ENCODE measurements at places on chromosomes 7 and 10.
A peak's percentile ranks its signal among the peaks of the same experiment; 100 is the strongest.

- DNase-seq, result no peak
Observed at GRCh38 chr7:22607180-22607579, 107.2 kb upstream of the STEAP1B start.

- no peak for DNase-seq
Observed at GRCh38 chr7:117750612-117751563, 122.4 kb downstream of the CTTNBP2 start.

DNA sequence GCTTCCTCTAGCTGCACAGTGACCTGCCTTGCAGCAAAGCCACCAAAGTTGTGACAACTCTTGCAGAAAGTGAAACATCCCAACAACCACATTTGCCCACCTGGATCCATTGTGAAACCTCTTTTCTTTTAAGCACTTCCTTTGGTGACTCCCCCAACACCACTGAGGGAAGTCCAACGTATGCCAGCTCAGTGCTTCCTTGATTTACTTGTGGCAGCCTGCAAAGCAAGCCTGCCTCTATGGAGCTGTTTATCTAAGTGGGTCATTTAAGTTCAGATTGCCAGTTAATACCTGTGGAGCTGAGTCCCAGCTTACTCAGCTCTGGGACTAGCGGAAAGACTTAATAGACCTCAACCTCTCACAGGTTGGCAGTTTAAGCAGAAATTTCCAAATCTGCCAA is 230.8 kb upstream of the GHITM start:
- no peak for DNase-seq

DNA sequence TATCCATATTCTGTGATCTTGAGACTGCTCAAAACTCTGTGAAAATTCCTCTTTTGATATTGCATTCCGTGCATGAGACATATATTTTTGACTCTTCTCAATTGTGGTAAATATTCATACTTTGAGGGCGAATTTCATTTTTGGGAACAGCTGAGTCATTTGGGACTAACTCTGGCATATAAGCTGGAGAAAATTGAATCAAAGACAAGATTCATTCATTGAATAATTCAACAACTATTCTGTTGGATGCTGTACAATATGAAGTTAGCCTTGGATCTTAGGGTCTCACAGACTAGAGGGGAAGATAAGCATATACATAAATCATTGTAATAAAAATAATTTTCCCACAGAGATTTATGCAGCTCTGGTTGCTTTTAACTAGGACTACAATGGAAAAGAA is 183.2 kb upstream of the NEBL start:
- DNase-seq, result no peak

GRCh38 chr7:128867241-128867640 is 4.6 kb downstream of the ATP6V1F start:
- no peak for DNase-seq

- DNase-seq, result no peak
Observed at GRCh38 chr10:46545861-46546590, 10.4 kb downstream of the GPRIN2 start.

DNA sequence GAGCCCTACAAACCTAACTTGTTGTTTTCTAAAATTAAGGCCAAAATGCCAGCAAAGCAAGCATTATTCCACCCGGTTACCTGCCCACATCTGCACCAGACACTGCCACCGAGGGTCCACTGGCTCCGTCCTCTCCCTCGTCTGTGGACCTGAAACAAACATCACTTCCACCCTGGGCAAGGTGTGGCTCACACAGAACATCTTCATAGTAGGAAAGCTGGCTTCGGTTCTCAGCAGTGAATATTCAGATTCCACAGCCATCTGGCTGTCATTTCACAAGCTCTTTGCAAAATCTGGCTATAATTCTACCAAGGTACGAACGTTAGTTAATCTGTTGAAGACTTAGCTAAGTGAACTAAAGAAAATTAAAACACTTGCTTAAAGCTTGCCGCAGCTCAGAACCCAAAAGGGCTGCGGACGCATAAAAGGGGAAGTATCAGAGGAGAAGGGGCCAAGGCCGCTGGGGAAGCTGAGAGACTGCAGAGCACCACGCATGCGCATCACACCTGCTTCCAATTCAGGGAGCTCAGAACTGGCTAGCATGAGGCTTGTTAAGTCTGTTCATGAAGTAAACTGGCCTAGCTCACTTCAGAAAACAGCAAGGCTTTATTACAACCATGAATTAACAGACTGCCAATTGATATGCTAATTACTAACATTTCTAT is 46.1 kb downstream of the PTPRN2 start:
- DNase-seq, result peak; percentile 16

DNA sequence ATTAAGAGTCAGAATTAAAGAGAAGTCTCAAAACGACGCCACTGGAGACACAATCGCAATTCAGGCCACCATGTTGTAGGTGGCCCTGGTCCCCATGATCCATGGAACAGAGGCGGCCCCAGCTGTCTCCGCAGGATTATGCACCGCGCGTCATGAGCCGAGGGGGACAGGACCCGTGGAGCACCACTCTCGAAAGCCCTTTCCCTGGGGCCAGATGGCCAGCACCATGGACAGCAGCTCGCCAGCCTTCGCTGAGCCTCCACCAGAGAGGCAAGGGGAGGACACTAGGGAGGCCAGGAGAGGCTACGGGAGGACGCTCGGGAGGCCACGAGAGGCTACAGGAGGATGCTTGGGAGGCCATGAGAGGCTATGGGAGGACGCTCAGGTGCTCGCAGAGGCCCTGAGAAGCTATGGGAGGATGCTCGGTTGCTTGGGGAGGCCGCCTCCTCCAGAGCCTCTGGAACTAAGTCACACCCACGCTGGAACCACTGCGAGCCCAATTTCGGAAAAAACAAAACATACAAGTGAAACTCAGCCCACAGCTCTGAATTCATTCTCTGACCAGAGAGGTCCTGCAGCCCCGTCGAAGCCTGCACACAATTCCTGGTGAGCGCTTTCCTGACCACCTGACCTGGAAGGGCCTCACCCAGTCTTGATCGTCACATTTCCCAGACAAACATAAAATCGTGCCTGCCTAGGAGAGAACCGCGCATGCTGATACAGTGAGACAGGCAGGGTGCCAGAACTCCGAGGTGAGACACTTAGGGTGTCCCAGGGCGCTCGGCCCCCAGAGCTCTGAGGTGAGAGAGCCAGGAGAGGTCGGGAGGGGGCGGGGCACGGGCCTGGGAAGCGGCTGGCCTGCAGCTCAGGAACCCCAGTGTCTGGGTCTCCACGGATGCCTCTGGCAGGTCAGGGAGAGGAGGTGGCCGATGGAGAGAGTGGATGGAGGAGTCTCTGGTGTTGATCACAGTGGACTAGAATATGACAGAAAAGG is 224.4 kb downstream of the PTPRN2 start:
- DNase-seq, result no peak

DNA sequence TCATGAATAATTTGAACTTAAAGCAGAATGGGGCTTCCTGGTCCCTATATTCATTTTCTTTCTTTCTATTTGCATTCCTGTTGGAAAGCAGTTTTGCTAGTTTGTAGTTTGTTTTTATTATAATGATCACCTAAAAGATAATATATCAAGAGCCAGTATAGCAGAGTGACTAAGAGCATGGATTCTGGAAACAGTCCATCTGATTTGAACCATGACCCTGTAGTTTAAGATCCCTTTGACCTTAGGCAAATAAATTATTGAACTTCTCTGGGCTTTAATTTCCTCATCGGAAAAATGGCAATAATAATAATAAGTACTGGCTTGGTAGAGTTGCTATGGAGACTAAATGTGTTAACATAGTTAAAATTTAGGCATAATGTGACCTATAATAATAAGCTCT is 76.1 kb downstream of the DGKB start:
- DNase-seq, result no peak

- DNase-seq, result no peak
Observed at GRCh38 chr7:157352516-157352915, 15.7 kb downstream of the DNAJB6 start.

DNA sequence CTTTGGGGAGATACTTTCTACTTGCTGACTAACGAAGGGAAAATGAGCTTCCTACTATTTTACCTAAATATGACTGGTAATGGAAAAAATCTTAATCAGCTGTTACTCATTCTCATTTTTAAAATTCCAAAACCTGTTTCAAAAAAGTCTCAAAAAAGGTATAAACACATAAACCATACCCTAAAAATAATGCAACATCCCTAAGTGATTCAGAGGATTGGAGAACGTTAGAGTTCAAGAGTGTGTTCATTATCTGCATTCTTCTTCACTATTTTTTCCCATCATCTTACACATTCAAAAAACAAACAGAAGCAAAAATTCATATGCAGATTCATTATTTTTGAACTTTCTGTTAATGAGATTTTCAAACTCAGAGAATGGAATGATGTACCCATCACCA is 150.4 kb upstream of the GNAI1 start:
- no peak for DNase-seq

DNA sequence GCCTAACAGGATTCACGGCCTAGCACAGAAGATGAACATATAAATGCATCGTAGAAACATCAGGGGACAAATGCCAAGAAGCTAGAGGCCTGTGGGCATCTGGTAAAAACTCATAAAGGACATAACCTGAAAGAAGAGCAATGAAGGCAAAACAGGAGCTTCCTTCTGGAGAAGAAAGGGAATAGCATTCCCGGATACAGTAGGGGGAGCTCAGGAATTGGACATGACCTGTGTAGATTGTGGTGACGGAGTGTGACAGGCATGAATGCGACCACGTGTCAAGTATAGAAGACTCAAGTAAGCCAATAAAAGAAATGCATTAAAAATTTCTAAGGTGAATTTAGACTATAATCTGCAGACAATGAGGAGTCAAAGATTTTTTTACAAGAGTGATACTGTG is 270.1 kb downstream of the AGMO start:
- DNase-seq, result no peak

GRCh38 chr7:96747418-96747940 is 37.8 kb upstream of the SEM1 start:
- no peak for DNase-seq

GRCh38 chr10:14838582-14839304 is 637 bp downstream of the HSPA14 start:
- DNase-seq, result no peak

DNA sequence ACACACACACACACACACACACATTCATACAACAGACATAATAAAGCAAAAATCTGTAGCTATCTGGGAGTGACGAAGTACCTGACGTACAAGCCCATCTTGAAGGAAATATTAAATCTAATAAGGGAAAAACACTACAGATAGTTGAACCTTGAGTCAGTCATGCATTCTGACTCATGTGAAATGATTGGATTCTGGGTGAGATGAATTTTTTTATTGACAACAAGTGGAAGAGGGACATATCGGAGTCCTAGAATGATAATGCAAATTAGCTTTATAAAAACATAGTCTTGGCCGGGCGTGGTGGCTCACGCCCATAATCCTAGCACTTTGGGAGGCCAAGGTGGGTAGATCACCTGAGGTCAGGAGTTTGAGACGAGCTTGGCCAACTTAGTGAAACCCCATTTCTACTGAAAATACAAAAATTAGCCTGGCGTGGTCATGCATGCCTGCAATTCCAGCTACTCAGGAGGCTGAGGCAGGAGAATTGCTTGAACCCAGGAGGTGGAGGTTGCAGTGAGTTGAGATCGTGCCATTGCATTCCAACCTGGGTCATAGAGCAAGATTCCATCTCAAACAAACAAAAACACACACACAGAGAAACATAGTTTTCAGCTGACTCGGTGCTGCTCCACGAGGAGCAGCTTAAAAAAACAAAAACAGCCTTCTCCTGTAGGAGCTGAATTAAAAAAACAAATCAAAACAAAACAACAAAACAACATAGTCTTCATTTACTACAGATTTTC is 154.4 kb upstream of the MKLN1 start:
- DNase-seq, result no peak

DNA sequence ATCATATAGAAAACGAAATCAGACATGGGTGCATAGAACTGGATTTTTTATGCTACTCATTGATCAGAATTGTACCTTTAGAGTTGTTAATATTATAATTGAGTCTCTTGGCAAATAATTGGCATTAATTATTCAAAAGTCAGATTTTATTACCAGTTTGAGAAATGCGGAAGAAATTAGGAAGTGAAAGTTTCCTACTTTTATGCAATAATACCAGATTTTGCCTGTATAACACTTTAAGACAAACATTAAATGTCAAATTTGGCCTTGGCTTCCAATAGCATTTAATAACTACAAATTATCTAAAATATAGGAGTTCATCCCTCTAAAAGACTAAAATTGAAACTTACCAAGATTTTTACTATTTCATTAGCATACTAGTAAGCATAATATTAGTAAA is 6.8 kb upstream of the TFEC start:
- DNase-seq, result no peak

DNA sequence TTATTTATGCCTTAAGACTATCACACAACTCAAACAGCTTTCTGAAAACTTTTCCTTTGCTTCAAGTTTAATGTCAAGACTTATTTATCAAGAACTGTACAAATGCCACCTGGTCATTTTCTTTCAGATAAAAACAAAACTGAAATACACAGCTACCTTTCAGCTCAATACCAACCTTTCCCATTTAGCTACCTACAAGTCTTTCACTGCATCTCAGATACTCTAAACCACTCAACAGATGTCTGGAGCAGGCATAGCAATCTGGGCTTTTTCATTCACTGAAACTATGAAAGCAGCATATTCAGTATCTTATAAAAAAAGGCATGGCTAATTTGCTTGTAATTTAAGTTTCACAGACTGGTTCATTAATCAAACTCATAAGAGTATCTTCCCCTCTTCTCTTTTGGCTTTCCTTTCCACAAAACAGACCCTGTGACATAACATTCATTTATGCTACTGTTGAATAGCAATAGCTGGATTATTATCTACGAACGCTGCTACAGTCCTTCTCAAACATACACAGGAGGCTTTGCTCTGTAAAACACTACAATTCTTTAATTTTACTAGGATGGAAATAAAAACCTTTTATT is 8.2 kb downstream of the TRA2A start:
- DNase-seq, result no peak

DNA sequence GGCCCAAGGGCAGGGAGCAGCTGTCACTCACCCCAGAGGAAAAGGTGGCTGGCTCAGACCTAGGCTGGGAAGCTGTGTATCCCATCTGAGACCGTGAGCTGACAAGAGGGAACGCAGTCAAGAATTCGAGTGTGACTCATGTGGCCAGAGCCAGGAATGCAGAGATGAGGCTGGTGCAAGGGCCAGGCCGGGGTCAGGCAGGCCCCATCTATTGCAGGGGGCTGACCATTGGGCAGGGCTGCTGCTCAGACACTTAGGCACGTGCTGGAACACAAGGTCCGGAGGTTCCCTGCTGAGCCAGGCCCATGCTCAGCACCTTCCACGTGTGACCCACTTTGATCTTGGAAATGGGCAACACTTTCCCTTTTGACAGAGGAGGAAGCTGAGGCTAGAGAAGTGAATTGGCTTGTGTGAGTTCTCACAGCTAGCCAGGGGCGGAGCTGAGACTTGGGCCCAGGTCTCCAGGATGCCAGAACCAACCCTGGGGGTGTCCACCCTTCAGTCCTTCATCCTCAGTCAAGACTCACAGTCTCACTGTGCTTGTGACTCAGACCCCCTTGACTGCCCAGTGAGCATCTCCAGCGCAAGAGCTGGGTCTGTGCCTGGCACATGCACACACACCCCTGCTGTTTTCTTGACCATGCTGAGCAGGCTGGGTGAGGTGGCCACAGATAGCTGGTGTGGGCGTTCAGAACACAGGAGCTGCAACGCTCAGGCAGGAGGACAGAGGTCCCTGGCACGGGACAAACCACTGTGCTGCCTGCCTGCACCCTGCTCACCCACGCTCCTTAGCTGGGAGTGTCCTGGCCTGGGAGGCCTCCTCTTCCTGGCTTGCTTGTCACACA is 47.6 kb upstream of the PPIF start:
- no peak for DNase-seq

GRCh38 chr7:29113384-29114102 is 32.8 kb downstream of the CPVL start:
- no peak for DNase-seq

Data from cerebellar nuclear complex (tissue), 1 donor.